ENCODE measurements at places on chromosomes 1 and 21.

DNA sequence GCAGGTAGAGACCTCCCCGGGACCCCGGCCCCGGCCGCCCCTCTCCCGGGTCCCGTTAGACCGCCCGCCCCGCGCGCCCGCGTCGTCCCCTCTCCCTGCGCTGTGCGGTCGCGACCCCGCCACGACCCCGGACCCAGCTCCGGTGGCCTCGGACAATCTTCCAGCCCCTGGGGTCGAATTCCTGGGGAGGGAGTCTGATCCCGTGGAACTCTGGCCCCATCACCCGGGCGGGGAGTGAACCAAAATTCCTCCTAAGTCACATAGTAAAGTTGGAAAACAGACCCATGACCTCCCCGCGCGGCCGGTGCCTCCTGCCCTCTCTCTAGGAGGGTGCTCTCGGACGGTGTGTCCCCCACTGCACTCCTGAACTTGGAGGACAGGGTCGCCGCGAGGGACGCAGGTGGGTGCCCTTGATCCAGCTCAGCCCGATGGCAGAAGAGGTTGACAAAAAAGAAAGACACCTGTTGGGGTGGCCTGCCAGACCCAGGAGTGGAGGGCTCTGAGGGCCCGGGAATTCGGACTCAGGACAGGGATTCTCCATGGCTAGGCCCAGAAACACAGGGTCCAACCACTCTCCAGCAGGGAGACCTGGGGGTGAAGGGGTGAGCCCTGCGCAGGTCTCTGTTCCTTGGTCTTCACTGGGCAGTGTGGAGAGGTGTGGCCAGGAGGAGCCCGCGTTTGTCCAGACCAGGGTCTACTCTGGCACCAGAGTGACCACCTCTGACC lies 451 bp downstream of the ADAMTSL4 start:
- DNase-seq, result no peak

DNA sequence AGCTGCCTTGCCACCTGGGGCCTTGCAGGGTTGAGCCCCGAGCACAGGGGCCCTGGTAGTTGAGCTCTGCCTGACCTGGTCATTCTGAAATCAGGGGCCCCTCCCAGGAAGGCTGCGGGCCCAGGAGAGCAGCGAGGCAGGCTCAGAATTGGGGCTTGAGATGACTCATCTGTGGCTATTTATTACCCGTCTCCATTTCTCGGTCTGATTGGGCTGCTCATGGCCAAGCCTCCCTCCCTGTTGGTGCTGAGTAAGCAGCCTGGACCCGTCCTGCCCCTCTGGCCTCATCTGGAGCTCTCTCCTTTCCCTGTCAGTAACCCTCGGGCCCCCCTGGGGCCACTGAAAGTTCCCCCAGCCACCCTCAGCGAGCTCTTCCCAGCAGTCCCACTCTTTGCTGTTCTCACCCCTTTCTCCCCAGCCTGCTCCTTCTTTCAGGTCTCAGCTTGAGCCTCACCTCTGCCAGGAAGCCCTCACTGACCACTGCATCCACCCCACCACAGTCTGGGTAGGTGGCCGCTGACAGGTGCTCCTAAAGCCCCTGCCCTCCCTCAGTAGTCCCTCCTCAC lies 11.0 kb upstream of the TNFRSF8 start:
- DNase-seq, result peak; percentile 83

- peak; percentile 53 for DNase-seq
These were observed 134.0 kb downstream of the CLEC20A start for GRCh38 chr1:178362747-178363146.

DNA sequence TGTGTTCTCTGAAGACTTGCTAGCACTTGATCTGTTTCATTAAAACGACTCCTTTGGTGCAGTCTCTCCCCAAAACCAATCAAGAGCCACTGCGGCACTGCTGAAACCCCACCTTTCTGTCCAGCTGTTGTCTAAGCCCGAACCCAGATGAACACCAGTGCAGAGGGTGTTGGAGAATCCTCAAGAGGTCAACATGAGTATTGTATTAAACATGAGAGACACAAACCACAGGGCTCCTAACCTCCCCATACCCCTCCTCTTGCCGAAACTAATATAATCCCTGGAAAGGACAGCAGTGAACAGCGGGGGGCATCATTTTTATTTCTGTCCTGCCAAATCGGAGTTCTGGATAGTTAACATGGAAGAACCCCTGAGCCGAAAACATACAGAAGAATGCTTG lies 333.9 kb downstream of the CAMTA1 start:
- DNase-seq, result no peak

DNA sequence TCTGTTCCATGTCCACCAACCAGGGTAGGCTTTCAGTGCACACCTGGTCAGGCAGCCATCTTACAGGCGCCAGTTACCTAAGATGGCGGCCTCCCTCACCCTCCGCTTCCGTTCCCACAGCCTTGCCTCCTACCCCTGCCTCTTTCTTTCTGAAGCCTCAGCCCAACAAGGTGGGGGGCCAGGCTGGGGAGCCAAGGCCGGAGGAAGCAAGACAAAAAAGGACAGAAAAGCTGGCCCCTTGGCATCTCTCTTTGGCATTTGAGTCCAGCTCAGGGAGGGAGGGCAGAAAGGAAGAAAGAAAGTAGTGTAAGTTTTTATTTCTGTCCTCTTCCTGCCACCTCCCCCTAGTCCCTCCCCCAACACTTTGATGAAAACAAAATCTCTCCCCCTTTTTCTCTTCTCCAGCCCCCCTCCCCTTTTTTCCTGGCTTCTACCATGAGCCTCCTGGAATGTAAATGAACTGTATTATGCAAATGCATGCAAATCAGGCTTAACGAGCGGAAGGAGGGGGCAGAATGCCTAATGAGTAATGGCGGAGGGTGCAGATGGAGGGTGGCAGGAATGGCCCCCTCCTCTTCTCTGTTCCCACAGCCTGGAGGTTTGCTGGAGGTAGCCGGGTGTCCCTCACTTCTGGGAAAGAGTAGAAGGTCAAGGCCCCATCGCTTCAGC lies 43.8 kb downstream of the RHBG start:
- DNase-seq, result no peak

- DNase-seq, result peak; percentile 23
These were observed 26.8 kb upstream of the BACH1 start for GRCh38 chr21:29271927-29272333.

DNA sequence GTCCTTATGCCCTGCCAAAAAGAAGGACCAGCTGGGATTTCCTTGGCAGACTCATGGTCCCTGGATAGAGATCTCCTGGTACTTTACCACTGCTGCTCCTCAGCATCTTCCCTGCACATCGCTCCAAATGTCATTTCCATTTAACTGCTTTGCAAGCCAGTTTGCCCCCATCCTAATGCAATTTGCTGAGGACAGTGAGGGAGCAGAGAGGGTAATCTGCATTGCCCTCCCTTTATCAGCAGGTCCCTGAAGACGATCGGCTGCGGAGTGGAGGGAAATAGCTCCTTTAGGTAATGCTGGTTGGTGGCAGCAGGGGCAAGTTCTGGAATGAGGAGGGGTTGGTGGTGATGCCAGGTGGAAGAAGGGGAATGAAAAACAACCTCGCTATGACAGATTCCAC lies 2.7 kb downstream of the PLXNA2 start:
- no peak for DNase-seq

- DNase-seq, result no peak
These were observed 1.4 kb upstream of the UBXN10 start for GRCh38 chr1:20184481-20184900.

DNA sequence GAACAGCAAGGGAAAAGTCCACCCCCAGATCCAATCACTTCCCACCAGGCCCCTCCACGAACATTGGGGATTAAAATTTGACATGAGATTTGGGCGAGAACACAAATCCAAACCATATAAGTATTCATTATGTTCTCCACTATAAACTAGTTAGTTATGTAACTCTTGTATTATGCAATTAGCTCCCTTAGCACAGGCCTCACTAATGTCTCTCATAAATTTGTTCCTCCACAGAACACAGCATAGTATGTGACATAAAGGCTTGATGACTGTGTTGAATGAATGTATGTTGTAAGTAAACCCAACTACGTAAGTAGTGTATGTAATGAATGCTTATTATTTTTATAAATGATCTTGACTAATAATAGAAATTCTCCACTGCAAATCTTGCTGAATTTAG lies 223.3 kb upstream of the ZRANB2 start:
- DNase-seq, result no peak

GRCh38 chr1:3352299-3352951 lies 102.0 kb upstream of the ARHGEF16 start:
- DNase-seq, result peak; percentile 48

DNA sequence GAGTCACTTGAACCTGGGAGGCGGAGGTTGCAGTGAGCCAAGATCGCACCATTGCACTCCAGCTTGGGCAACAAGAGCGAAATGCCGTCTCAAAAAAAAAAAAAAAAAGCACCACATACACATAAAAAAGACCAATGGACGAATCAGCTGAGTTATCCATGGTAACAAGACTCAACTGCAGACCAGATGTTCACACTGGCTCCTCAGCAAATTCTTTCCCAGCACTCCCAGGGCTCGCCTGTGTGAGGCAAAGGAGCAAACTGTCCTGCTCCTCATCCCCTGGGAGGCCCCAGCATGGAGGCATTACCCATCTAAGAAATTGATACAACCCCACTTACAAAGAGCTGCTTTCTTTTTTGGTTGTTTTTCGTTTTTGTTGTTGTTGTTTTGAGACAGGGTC lies 3.1 kb downstream of the TMEM234 start:
- no peak for DNase-seq

DNA sequence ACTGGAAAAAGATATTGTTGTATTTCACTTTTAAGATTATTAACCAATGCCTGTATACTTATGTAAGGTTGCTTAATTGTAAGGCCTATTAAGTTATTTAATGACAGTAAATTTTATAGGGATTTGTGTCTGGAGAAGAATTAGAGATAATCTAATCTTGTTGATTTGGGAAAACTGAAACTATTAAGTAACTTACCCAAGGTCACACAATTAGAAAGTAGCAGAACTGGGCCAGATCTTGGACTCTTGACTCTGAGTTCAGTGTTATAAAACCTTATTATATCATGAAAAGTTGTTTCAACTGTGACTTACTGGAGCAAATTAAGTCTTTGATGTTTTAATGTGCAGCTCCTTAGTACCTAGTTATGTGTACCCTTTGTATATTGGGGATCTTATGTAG lies 38.5 kb downstream of the CAMTA1 start:
- no peak for DNase-seq

DNA sequence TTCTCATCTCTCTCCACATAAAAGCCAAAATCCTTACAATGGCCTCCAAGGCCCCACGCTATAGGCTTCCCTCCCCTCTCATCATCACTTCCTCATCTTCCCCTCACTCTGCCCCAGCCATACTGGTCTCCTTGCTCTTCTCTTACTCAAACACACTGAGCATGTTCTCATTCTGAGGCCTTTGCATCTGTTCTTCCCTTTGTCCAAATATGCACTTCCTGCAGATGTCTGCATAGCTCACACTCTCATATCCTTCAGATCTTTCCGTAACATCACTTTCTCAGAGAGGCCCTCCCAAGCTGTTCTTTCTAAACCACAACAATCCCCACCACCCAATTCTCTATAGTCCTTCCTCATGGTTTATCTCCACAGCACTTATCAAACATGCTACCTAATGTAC lies 284.1 kb downstream of the HHIPL2 start:
- DNase-seq, result no peak

DNA sequence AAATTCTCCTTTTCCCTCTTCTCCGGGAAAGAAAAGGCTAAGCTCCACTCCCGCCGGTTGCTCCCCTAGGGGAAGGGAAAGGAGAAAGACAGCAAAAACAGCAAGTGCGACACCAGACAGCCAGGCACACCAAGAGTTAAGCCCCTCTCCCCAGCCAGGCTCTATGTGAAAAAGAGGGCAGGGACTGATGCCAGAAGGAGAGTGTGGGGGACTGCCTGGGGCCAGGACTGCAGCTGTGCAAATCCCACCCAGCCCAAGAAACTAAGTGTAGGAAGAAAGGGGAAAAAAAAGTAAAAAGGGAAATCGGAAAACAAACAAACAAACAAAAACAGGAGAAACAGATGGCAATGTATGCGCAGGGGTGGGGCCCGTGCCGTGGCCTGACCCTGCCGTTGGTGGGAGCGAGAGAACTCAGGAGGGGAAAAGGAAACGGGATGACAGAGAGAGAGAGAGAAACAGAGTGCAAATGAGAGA lies 27.7 kb upstream of the FMO1 start:
- DNase-seq, result peak; percentile 78

DNA sequence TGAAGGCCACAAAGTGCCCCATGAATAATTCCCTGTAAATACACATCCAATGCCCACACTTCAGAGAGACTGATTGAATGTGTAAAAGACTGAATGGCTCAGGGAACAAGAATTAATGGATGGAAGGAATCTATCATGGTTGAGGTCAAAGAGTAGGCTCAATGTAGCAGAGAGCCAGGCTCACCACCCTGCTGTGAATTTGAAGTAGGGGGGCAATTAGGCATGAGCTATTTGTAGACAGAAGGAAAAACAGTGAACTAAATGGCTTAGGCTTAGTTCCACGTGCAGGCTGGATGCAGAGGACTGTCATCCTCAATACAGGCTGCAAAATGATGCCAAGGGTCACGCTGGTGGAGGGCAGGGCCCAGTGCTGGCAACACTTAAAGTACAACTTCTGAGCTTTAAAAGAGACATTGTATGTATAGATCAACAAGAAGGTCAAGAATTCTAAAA lies 22.9 kb upstream of the IGSF3 start:
- no peak for DNase-seq

DNA sequence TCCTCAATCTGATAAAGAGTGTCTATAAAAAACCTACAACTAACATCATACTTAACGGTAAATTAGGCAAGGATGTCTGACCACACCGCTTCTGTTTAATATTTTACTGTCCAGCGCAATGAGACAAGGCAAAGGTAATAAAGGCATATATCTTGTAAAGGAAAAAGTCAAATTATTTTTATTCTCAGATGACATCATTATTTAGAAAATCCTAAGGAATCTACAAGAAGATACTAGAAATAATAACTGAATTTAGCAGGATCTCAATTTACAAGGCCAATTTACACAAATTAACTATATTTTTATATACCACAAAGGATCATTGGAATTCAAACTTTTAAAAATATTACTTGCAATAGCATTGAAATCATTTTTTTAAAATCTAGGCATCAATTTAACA lies 29.4 kb downstream of the GJA4 start:
- DNase-seq, result no peak

DNA sequence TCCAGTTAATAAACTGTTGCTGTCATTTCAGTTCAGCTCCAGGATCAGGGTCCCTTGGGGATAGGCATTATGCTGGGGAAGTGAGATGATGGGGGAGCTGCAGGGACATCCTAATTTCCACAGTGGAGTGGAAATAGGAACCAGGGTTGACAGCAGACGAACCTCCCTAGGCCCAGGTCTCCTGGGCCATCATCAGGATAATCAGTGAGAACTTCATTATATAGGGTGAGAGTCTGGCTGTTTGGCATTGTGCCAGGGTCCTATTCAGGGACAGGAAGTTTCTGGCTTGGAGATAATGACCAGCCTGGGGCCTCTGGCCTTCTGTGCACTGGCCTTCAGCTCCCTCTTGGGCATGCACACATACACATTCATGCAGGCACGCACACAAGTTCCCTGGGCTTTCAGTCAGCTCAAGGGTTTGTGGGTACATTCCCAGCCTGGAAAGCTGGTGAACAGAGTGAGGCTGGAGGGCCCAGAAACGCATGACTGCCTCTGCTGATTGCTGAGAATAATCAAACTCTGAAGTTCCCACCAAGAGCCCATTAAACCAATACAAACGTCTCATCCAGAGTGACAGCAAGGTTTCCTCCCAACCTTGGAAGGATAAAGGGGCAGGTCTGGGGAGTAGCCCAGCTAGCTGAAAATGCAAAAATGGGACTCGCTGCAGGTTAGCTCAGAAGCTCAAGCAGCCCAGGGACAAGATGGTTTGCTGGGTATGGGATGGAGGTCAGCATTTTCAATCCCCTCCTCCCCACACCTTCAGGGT lies 13.9 kb upstream of the LRIG2 start:
- no peak for DNase-seq

GRCh38 chr1:39048745-39049370 lies 22.7 kb downstream of the NDUFS5 start:
- no peak for DNase-seq

GRCh38 chr1:178273707-178274410 lies 180.0 kb downstream of the RASAL2 start:
- peak; percentile 83 for DNase-seq
